ENCODE measurements at places on chromosomes 5 and 9. TPM values are rescaled to one million over a fixed set of nuclear protein-coding genes. Genes with fewer than 3 reads are reported as not detected.

DNA sequence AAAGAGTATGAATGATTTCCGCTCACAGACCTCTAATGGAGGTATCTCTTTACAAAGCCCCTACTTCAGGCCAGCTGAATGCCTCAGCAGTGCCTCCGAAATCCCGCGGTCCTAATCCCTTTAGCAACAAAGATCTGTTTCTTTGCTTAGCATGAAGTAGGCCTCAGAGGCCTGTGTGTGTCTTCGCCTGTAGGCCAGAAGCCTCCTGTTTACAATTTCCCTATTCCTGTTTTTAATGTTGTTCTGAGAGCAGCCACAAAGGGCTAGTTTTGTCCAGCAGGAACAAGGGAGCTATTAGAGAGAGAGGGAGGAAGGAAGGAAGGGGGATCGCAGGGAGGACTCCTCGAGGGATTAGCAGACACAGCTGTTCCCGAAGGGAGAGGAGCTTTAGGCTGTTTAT, 166.4 kb upstream of the SPRY4 start:
- no peaks in the 10 kb centered on the region for H3K36me3 ChIP-seq
- H3K27me3 ChIP-seq, result peaks cover 3% of the 10 kb centered on the region
- H3K27ac ChIP-seq, result no peak overlapping the region
- no peak overlapping the region for H3K4me3 ChIP-seq
- no peak for DNase-seq

- no peak overlapping the region for H3K4me3 ChIP-seq
- no peak overlapping the region for H3K27ac ChIP-seq
- no peak for DNase-seq
- no peaks in the 10 kb centered on the region for H3K27me3 ChIP-seq
Measured at GRCh38 chr5:40227366-40227765, 452.3 kb upstream of the PTGER4 start.

GRCh38 chr9:745761-746380, 95.6 kb upstream of the DMRT1 start:
- no peaks in the 10 kb centered on the region for H3K27me3 ChIP-seq
- H3K27ac ChIP-seq, result no peak overlapping the region
- no peak overlapping the region for H3K4me3 ChIP-seq
- H3K36me3 ChIP-seq, result peaks cover 49% of the 10 kb centered on the region
- no peak for DNase-seq

DNA sequence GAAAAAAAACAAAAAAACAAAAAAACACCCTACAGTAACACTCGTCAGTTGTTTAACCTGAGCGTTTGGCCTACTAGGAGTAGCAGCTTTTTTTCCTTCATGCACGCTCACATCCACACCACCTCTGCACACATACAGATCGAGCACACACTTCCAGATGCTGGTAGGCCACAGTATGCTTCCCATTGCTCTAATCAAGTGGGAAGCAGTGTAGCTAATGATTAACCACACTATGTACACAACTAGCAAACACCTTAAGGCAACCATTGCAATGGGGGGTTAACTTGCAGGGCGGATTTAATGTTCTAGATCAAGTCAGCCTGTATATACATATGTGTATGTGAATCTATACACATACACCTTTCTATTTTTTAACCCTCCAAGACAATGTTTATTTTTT, 65.5 kb upstream of the GLRX start:
- H3K4me1 ChIP-seq, result peaks cover 19% of the 10 kb centered on the region
- no peaks in the 10 kb centered on the region for H3K27me3 ChIP-seq
- no peak for DNase-seq
- H3K4me3 ChIP-seq, result no peak overlapping the region

GRCh38 chr9:122572456-122572855, 10.7 kb downstream of the OR1L8 start:
- no peak overlapping the region for H3K27ac ChIP-seq
- H3K4me1 ChIP-seq, result peaks cover 11% of the 10 kb centered on the region
- H3K4me3 ChIP-seq, result no peak overlapping the region
- peaks cover 1% of the 10 kb centered on the region for H3K27me3 ChIP-seq

DNA sequence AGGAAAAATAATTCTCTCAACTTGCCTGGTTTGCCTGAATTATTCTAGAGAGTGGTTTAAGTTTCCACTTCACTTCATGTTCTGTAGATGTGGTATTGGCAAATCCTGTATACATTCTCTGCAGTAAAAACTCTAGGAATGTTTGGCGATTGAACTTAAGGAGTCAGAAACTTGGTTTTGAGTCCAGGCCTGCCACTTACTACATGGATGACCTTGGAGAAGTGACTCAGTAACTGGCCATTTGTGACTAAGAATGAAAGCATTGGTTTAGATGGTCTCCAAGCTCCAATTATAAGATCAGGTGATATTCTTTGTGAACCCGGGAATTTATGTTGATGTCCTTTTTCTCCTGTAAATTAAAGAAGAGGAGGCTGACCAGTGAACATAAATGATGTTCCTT, 233.8 kb downstream of the GAS1 start:
- H3K4me1 ChIP-seq, result no peaks in the 10 kb centered on the region
- DNase-seq, result no peak
- H3K27ac ChIP-seq, result no peak overlapping the region
- no peaks in the 10 kb centered on the region for H3K36me3 ChIP-seq
- no peak overlapping the region for H3K4me3 ChIP-seq

Gene HACD4
- 2.4 TPM for total RNA-seq

Gene NUTM2G
- total RNA-seq, result not detected
